ENCODE measurements at places on chromosomes 2 and 18.

DNA sequence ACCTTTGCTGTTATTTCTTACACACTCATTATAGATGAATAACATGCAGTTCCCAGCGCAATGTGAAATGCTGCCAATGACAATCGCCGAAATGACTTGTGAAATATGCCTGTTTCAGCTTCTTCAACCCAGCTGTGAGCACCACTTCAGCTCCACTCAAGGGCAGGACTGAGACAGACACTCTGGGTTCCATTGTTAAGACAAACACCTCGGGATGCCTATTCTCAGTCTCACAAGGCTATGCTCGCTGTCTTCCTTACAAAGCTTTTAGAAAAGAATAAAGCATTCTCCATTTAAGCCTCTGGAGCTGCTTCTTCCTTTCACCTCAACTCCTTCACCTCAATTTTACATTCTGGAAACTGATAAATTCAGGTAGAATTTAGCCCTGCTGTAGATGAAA, 4.2 kb downstream of the CBLN2 start:
- no peak for DNase-seq

GRCh38 chr2:18209934-18210639, 331.6 kb downstream of the KCNS3 start:
- DNase-seq, result no peak

DNA sequence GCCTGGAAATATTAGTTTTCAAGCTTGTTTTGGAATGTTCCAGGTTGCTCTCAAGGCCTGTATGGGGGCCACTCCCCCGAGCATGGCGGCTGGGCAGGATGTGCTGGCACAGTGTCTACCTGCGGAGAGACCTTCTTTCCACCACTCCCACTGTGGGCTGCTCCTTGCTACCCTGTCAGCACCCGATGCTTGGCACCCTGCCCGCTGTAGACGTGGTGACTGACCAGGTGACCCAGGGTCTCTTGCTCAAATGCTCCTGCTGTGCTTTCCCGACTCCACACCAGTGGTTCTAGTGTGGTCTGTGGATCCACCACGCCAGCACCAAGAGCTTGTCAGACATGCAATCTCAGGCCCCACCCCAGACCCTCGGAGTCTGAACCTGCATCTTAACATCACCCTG, 213.3 kb downstream of the SH3BP4 start:
- no peak for DNase-seq

DNA sequence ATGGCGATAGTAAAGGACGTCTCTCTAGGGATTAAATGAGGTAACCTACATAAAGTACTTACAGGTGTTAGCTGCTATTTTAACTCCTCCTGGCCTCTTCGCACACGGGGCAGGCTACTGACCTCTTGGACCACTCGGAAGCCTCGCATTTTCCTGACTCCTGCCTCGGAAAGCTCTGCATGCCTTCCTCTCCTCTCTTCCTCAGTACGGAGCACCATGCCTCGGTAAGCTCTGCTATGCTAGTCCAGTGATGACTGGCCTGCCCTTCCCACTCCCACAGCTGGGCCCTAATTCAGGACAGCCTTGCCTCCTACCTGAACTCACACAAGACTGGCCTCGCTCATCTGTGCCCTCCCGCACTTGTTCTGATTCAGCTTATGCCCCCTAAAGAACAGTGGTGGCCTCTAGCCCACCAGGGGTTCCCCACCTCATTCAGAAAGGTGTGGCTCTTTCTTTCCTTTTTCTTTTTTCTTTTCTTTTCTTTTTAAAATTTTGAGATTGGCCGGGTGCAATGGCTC, 22.7 kb upstream of the HPCAL1 start:
- DNase-seq, result no peak

- no peak for DNase-seq
Observed at GRCh38 chr2:193502363-193503035, 1307.8 kb upstream of the TMEFF2 start.

- DNase-seq, result no peak
Observed at GRCh38 chr18:74128159-74128558, 19.5 kb downstream of the FBXO15 start.

GRCh38 chr2:71706121-71706520, 252.8 kb downstream of the DYSF start:
- no peak for DNase-seq

DNA sequence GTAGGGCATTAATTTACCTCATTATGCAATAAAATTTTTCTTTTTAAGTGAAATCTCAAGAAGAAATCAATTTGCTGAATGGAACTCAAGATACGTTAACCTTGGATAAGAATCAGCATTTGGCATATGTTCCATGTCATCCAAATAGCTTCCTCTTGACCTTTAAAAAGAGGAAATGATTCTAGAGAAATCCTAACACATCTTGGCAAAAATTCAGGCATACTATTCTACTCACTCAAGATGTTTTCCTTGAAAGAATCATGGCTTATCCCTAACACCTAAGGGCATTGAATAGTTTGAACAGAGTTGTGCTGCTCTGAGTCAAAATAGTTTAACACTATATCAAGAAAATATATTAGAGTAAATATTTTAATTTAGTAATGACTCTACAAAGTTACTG, 678.0 kb downstream of the EPHA4 start:
- no peak for DNase-seq

DNA sequence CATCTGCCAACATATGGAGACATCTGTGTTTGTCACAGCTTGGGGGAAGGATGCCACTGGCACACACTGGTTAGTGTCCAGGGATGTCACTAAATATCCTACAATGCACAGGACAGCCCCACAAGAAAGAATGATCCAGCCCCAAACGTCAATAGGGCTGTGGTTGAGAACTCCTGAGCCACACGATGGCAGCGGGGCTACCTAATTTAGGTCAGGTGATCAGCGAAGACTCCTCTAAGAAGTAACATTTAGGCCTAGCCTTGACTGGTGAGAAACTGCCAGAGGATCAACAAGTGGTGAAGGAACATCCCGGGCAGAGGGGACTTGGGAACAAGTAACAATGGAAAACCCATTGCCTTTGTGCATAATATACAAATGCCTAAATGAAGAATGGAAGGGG, 5.0 kb upstream of the TGIF1 start:
- DNase-seq, result no peak

DNA sequence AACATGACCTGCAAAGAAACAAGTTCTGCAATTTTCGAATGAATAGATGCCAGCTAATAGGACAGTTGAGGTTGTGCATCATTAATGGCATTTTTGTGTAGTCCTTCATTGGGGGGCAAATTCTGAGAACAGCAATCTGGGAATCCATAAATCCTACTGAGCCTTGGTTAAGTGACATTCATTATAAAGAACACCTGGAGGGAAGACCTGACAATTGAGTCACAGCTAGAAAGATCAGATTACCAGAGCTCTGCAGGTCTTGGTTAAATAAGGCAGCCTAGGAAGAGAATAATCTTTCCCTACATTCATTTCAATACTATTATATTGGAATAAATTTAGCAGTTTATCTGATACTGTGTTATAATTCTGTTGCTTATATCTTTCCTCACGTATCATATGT, 14.3 kb downstream of the KCNH7 start:
- DNase-seq, result no peak

GRCh38 chr2:158776231-158776630, 18.9 kb upstream of the DAPL1 start:
- no peak for DNase-seq

DNA sequence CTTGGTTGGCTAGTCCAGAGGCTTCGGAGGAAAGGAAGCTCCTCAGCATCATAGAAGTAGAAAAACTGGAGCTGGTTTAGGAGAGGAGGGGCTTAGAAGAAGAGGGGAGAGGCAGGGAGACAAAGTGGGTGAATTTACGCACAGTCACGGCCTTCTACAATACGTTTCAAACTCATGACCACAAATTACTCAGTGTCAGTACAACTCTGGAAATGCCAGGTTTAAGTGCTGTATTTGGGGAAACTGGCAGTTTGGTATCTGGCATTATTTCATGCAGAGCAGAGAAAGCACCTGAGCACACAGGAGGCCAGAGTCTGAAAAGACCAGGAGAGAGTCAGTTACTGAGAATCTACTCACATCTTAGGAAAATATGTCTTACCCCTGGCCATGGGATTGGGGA, 55.4 kb downstream of the XRCC5 start:
- DNase-seq, result no peak

DNA sequence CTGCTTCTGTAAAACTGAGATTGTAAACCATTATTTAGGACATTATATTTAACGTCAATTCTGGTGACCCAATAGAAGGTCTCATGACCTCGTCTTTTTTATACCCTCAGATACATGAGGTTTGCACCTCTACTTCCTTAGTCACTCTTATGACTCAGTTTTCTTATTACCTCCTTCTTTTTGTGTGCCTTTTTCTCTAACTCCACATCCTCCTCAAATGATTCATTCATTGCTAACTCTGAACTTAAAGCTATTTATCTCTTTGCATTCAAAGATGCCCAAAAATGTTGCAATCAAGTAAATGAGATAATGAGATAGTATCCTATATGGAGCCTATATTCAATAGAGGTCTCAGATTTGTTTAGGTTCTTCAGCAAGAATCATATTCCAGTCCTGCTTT, 121.0 kb upstream of the KYNU start:
- DNase-seq, result no peak

DNA sequence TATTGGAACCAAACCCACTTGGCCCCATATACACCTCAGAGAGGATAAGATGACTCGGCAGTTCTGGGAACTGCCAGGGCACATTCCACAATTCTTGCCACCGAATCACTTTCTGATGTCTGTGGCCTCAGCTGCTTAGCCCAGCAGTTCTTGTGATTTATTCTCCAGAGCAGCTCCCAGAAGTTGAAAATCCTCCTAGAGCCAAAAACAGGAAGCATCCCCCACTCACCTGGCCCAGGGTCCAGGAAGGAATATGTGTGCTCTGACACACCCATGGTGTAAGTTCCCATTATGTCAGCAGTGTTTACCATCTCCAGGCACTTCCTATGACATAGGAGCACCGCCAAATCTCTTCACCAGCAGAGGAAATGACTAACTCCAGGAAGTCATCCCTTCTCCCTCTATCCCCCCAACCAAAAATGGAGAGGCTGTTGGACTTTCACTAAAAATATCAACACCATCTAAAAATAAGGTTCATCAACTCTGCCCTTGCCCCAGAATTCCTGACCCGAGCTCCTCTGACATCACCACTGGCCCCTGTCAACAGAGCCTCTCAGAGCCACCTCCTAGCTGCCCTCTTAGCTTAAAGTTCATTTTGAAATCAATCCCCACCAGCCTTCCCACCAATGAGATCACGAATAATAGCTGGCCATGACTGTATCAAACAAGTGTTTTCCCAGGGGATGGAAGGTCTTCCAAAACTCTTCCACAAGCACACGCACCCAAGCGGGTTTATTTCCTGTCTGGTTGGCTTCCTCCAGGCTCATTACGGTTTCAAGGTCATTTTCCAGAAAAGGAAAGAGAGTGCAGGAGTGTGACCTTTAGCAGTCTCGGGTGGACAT, 223.1 kb upstream of the PARD3B start:
- peak; percentile 61 for DNase-seq

- no peak for DNase-seq
Observed at GRCh38 chr2:145402706-145403277, 882.9 kb upstream of the ZEB2 start.

DNA sequence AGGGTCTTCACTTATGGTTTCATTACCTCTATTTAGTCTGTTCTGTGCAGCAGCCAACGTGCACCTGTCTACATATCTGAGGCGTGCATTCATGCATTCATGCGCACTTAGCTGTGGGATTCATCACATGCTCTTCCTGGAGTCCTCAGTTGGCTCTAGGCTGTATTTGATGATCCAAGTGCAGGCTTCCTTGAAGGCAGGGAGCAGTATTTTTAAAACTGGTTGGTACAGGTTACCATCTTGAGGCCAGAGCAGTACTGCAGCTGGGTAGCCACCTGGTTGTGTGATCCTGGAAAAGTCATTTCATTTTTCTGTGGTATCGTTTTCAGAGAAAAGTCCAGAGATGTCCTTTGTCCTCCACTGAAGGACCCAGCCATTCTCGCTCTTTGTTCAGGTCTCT, 109.8 kb downstream of the EN1 start:
- no peak for DNase-seq

DNA sequence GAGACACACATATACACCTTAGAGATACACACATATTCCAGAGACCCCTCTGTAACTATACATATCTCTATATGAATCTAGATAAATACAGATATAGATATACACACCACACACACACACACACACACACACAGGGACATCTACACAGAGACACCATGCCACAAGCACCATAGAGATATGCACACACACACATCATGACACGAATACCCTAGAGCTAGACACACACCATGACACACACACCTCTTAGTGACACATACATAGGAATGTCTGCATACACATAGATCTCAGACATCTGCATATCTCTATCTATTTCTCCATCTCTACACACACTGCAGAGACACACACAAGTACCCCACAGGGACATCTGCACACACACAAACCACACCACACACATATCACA, 270.0 kb downstream of the CYRIA start:
- no peak for DNase-seq

GRCh38 chr2:29894822-29895614, 26.4 kb downstream of the ALK start:
- DNase-seq, result no peak

DNA sequence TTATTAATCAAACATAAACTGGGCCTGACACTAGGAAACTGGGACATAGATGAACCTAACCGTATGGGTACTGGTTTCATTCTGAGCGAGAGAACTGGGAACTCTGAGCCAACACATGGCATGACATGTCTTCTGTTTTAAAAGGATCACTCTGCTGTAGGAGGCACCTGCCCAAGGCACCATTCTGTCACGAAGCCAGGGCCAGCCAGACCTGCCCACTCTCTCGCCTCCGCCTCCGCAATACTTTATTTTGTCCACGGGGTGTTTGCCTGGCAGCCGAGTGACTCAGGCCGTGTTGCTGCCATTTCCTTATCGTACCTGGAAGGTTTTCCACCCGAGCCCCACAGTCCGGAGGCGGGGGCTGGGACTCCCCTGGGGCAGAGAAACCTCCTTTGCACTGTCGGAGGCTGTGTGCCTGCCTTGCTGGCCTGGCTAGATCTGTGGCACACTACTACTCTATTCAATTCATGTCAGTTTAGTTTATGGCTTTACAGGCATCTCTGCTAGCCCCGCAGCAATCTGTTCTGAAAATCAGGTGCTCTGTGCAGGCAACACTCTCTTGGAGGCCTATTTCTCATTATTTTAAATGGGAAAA, 120.4 kb upstream of the ACKR3 start:
- DNase-seq, result no peak

GRCh38 chr2:99554238-99554637, 64.4 kb upstream of the REV1 start:
- no peak for DNase-seq

GRCh38 chr2:12177455-12178288, 431.2 kb downstream of the LPIN1 start:
- no peak for DNase-seq

DNA sequence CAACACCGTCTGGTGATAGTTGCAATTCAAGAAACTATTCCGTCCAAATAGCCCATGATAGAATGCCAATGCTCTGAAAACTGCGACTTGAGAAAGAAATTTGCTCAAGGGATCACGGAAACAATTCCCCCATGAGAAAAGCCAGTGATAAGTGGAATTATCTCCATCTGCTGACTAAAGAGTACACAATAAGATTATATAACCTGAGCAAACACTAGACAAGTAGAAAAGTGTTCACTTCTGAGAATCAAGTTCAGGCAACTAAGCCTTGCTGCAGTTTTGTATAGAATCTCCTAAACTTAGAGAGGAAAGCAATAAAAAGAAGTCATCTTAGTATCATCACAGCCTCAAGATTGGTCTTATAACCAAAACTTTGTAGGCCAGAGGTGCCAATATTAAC, 336.3 kb upstream of the NRXN1 start:
- DNase-seq, result no peak

GRCh38 chr2:125796784-125797183, 859.2 kb upstream of the GYPC start:
- no peak for DNase-seq

GRCh38 chr2:175282300-175282699, 100.8 kb upstream of the ATP5MC3 start:
- peak; percentile 48 for DNase-seq

- no peak for DNase-seq
Observed at GRCh38 chr2:52831216-52831615, 936.4 kb upstream of the CHAC2 start.

All from H4 (cell line).